Non-pigmented ciliary epithelial cell (primary cell): ENCODE measurements at places on chromosomes 11 and 22.

- no peak for DNase-seq
Observed at GRCh38 chr11:122192634-122193255, 76.7 kb upstream of the BLID start.

DNA sequence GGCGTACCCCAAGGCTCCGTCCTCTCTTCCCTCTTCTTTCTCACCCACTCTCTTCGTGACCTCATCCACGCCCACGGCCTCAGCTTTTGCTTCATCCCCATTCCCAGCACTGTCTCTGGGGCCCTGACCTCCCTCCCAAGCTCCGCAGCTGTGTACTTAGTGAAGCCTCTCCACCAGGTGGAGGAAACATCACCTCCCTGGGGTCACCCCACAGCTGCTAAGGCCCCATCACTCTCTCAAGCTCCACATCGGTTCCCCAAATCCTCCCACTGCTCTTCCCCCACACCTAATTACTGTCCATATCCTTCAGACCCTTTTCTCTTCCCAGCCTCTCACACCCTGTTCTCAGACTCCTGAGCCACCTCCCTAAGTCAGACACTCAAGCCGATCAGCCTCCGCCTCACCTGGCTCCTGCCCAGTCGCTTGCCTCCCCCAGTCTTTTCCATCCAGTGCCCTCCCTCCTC, 7.9 kb upstream of the SYT7 start:
- no peak for DNase-seq

DNA sequence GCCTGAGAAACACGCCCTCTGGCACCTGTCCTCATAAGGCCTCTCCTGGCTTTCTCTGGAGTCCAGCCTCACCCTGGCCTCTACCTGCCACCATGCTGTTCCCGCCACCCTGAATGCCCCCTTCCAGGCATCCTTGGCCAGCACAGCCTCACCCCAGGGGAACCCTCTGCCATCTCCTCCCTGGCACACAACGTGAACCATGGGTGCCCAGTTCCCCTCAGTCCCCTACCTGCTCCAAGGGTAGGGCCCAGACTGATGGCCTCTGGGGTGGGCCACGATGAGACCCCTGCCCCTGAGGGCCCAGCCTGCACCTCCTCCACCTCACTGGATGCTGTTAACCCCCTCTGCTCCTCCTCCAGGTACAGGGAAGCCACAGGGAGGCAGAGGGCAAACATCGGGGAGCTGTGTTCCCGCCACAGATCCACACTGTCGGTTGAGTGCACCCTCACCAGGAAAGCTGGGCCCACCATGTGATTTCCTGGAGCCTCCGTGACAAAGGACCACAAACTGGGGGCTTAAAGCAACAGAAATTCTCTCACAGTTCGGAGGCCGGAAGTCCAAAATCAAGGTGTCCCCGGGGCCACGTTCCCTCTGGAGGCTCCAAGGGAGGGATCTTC, 169.6 kb downstream of the BRD1 start:
- DNase-seq = no peak

GRCh38 chr11:89536926-89537325, 45.8 kb upstream of the NOX4 start:
- no peak for DNase-seq

GRCh38 chr11:1921574-1922141, 2.2 kb downstream of the TNNT3 start:
- DNase-seq = no peak

GRCh38 chr22:49332691-49333090, 495.0 kb downstream of the BRD1 start:
- DNase-seq = no peak
